ENCODE measurements at places on chromosomes 16 and 17.

DNA sequence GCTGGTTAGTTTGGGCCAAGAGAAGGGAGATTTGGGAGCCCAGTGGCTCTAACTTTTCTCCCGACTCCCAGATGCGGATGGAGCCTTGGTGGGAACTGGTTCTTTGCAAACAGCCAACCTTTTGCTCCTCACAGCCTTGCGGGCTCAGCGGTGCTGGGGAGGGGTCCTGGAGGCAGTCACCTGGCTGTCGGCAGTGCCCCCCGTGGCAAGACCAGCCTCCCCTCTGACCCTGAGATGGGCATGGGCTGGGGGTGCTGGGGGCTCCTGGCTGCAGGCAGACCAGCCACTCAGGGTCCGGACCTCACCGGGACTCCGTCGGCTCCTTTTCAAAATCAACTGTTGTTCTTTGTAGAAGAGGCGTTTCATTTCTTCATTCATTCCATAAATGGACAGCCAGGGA lies 21.7 kb upstream of the GSE1 start:
- no peaks in the 10 kb centered on the region for H3K27me3 ChIP-seq
- H3K36me3 ChIP-seq, result no peaks in the 10 kb centered on the region
- H3K4me1 ChIP-seq, result peaks cover 28% of the 10 kb centered on the region
- no peak overlapping the region for H3K4me3 ChIP-seq
- no peak overlapping the region for H3K27ac ChIP-seq

DNA sequence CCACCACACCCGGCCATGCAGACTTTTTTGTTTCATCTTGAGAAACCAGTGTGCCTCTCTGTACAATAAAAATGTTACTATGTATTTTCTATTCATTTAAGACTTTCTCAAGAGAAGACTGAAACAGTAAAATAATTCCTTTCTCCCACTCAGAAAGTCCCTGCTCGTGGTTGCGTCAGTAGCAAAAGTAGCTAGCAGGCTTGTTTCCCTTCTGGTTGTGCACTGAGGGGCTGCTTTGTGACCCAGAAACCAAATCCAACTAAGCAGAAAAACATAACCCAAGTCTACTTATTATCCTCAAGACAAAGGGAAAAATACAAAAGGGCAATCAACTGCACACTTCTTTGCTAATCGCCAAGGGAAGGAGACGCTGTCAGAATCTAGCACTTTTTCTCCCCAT lies 3.4 kb upstream of the PNPO start:
- no peaks in the 10 kb centered on the region for H3K36me3 ChIP-seq
- no peak overlapping the region for H3K27ac ChIP-seq
- peaks cover 4% of the 10 kb centered on the region for H3K4me1 ChIP-seq
- no peaks in the 10 kb centered on the region for H3K27me3 ChIP-seq
- no peak for DNase-seq
- no peak overlapping the region for H3K4me3 ChIP-seq

- H3K27me3 ChIP-seq, result no peaks in the 10 kb centered on the region
- H3K27ac ChIP-seq, result no peak overlapping the region
- no peak for DNase-seq
Observed at GRCh38 chr16:49365711-49366509, 7.7 kb upstream of the C16orf78 start.

DNA sequence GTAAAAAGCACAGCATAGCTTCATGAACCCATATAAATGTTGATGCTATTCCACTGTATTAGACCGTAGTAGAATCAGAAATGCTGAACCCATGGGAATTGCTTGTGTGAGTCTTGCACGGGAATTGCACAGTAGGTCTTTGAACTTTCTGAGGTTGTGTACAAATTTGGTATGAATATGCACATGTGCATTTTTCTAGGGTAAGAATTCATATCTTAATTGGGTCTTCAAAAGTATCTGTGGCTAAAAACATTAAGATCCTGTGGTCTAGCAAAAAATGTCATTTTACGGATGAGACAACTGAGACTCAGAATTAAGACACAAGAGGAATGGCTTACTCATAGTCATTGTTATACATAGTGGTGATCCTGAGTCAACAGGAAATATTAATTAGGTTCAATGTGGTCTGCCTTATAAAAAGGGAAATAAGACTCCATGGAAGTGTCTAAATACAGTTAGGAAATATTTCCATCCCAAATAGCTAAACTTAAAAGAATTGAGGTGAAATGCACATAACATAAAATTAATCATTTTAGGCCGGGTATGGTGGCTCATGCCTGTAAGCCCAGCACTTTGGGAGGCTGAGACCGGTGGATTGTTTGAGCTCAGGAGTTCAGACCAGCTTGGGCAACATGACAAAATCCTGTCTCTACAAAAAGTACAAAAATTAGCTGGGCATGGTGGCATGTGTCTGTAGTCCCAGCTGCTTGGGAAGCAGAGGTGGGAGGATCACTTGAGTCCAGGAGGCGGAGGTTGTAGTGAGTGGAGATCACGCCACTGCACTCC lies 22.8 kb downstream of the TAOK1 start:
- no peak for DNase-seq
- H3K27ac ChIP-seq, result no peak overlapping the region
- H3K4me1 ChIP-seq, result no peaks in the 10 kb centered on the region
- peaks cover 42% of the 10 kb centered on the region for H3K36me3 ChIP-seq
- no peaks in the 10 kb centered on the region for H3K27me3 ChIP-seq

DNA sequence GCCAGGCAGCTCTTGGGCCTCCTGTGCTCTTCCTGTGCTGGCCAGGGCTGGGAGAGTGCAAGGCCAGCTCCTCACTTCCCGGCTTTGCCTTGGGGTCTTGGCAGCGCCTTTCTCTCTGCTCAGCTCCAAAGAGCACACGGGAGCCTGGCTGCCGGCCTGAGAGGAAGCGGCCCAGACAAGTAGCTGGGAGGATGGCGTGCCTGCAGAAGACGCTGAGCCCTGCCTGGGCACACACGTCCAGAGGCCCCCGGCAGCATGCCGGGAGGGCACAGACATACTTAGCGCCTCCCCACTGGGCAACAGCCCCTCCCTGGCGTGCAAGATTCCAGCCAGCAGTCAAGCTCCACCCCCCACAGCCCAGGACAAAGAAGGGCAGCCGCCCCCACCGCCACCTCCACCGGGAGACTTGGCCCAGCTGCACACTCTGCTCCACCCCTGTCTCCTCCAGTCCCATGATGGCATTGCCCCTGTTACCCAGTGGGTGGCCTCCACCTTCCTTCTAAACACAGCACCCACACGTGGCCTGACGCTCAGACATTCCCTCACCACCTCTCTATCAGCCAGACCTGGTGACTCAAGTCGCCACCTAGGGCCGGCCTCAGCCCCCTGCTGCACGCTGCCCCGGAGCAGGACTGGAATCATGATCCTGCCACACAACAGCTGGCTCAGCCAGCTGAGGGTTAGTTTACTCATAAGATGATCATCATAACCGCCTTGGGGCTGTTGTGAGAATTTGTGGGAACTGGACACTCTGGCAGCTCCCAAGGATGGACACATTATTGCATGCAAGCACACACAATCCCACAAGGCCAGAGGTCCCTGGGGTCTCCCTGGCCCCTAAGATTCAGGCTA lies 12.4 kb downstream of the SGCA start:
- no peak for DNase-seq
- peaks cover 35% of the 10 kb centered on the region for H3K4me1 ChIP-seq
- peak overlapping the region; percentile 40 for H3K27ac ChIP-seq
- no peak overlapping the region for H3K4me3 ChIP-seq
- no peaks in the 10 kb centered on the region for H3K36me3 ChIP-seq

- peaks cover 13% of the 10 kb centered on the region for H3K36me3 ChIP-seq
- peaks cover 40% of the 10 kb centered on the region for H3K4me1 ChIP-seq
- H3K27ac ChIP-seq, result no peak within 1 kb of the TSS
- DNase-seq, result peak; percentile 78
- H3K27me3 ChIP-seq, result no peaks in the 10 kb centered on the region
Observed at GRCh38 chr16:58499615-58500351, at the start of gene NDRG4. TSS of gene NDRG4 (plus strand) at chr16:58500143. CDS start at chr16:58500249, 106 bp downstream.

- peaks cover 3% of the 10 kb centered on the region for H3K4me1 ChIP-seq
- DNase-seq, result no peak
Observed at GRCh38 chr17:19253112-19253511, 15.9 kb downstream of the EPN2 start.

- H3K36me3 ChIP-seq, result no peaks in the 10 kb centered on the region
- no peak overlapping the region for H3K27ac ChIP-seq
- H3K4me1 ChIP-seq, result no peaks in the 10 kb centered on the region
- H3K4me3 ChIP-seq, result no peak overlapping the region
- no peak for DNase-seq
Observed at GRCh38 chr16:68724797-68725196, 12.3 kb upstream of the CDH1 start.

DNA sequence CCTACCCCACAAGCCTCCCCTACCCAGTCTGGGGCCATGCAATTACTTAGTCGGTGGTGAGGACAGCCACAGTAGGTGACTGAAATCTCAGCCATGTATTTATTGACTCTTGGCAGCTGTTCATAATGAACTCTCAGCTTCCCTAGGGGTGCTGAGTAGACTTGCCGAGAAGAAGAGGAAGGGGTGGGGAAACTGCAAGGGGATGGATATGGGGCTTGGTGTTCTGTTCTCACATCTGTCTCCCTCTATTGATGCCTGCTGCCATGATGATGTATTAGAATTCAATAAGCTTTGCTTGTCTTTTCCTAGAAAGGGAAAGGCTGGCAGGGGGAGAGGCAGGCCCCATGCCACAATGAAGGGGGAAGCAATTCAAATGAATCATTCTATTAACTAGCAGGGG lies 112.9 kb downstream of the GP2 start:
- H3K4me3 ChIP-seq, result no peak overlapping the region
- no peaks in the 10 kb centered on the region for H3K4me1 ChIP-seq
- no peaks in the 10 kb centered on the region for H3K27me3 ChIP-seq
- H3K36me3 ChIP-seq, result no peaks in the 10 kb centered on the region
- no peak for DNase-seq

DNA sequence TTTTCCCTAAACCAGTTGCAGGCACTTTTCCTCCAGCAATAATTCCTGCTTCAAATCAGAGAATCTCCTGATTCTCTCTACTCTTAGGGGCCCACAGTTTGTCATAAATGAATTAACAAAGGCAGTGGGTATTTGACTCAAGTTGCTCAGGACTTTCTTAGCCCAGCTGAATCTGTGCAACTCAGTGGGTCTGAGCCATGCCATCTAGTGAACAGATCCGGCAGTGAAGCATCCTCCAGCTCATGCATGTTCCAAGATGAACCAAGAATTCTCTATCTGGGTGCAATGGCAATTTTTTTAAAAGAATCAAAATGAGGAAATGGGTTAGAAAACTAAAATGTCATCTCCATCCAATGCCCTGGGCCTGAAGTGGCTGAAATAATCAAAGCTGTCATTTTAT lies 575.2 kb upstream of the CDH11 start:
- DNase-seq, result no peak
- no peaks in the 10 kb centered on the region for H3K36me3 ChIP-seq
- H3K4me3 ChIP-seq, result no peak overlapping the region
- no peak overlapping the region for H3K27ac ChIP-seq

GRCh38 chr17:69761767-69762321 lies 313.2 kb upstream of the KCNJ16 start:
- DNase-seq, result no peak
- no peaks in the 10 kb centered on the region for H3K27me3 ChIP-seq
- no peaks in the 10 kb centered on the region for H3K36me3 ChIP-seq
- no peak overlapping the region for H3K4me3 ChIP-seq
- no peaks in the 10 kb centered on the region for H3K4me1 ChIP-seq

DNA sequence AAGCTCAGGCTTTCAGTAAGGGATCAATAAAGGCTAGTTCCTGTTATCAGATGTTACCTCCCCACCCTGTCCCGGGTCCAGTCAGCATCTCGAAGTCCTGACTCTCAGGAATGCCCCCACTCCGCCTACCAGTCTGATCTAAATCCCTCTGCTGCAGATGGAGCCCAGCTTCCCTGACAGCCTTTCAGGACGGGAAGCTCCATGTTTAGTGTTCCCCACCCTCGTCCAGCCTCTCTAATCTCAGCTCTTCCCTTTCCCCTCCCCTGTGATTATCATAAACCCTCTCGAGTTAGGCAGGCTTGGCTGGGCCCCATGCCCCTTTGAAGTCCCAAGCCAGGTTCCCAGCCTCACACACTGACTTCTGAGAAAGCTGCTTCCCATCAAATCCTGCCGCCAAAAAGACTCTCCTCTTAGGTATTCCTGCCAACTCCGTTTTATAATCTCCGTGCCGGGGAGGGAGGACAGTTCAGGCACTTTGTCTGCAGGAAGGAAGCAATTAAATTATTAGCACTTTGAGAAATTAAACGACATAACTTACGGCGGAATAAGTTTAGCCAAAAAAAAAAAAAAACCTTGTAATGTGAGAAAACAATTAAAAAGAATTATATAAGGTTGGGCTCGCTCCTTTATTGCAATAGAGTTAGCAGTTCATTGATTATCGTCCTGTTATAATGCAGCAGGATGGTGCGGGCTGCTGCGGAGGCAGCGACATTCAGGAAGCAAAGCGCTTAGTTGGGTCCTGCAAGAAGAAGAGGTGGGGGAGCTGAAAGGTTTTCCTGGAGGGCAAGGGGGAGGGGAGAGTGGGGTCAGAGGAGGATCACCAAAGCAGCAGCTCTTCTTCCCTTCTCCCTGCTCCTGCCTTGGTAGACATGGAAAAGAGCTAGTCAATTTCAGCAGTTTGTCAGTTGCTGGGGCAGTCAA lies 16.8 kb upstream of the ETV4 start:
- H3K36me3 ChIP-seq, result no peaks in the 10 kb centered on the region
- DNase-seq, result no peak
- peaks cover 18% of the 10 kb centered on the region for H3K27me3 ChIP-seq
- no peak overlapping the region for H3K4me3 ChIP-seq

DNA sequence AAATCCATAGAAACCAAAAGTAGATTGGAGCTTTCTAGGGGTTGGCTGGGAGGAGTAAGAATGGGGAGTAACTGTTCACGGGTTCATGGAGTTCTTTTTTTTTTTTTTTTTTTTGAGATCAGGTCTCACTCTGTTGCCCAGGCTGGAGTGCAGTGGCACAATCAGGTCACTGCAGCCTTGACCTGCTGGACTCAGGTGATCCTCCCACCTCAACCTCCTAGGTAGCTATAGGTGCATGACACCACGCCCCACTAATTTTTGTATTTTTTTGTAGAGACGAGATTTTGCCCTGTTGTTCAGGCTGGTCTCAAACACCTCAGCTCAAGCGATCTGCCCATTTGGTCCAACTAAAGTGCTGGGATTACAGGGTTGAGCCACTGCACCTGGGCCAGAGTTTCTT lies 1.5 kb downstream of the NMRAL1 start:
- peaks cover 3% of the 10 kb centered on the region for H3K4me1 ChIP-seq
- H3K36me3 ChIP-seq, result peaks cover 6% of the 10 kb centered on the region
- H3K27ac ChIP-seq, result no peak overlapping the region
- H3K27me3 ChIP-seq, result no peaks in the 10 kb centered on the region
- no peak overlapping the region for H3K4me3 ChIP-seq
- no peak for DNase-seq

GRCh38 chr16:88838566-88838965 lies 18.2 kb downstream of the GALNS start:
- H3K4me1 ChIP-seq, result no peaks in the 10 kb centered on the region
- no peak overlapping the region for H3K4me3 ChIP-seq

GRCh38 chr17:57138956-57139576 lies 54.0 kb downstream of the AKAP1 start:
- no peak overlapping the region for H3K27ac ChIP-seq
- no peaks in the 10 kb centered on the region for H3K27me3 ChIP-seq
- no peak for DNase-seq

GRCh38 chr17:17832032-17832363 lies 4.8 kb downstream of the SREBF1 start:
- H3K27me3 ChIP-seq, result no peaks in the 10 kb centered on the region
- peaks cover 20% of the 10 kb centered on the region for H3K4me1 ChIP-seq
- DNase-seq, result no peak
- H3K27ac ChIP-seq, result no peak overlapping the region
- peaks cover 8% of the 10 kb centered on the region for H3K36me3 ChIP-seq
- no peak overlapping the region for H3K4me3 ChIP-seq
